ENCODE measurements at places on chromosomes 12 and 14. TPM values are rescaled to one million over a fixed set of nuclear protein-coding genes. Genes with fewer than 3 reads are reported as not detected.

The TAS2R13 gene
- 3.4 TPM for total RNA-seq

The ST8SIA1 gene
- 5.3 TPM for total RNA-seq

The TMEM229B gene
- 1.8 TPM for total RNA-seq

The TGM1 gene
- total RNA-seq: 5.8 TPM

The ADAM21 gene
- total RNA-seq: 0.12 TPM

DNA sequence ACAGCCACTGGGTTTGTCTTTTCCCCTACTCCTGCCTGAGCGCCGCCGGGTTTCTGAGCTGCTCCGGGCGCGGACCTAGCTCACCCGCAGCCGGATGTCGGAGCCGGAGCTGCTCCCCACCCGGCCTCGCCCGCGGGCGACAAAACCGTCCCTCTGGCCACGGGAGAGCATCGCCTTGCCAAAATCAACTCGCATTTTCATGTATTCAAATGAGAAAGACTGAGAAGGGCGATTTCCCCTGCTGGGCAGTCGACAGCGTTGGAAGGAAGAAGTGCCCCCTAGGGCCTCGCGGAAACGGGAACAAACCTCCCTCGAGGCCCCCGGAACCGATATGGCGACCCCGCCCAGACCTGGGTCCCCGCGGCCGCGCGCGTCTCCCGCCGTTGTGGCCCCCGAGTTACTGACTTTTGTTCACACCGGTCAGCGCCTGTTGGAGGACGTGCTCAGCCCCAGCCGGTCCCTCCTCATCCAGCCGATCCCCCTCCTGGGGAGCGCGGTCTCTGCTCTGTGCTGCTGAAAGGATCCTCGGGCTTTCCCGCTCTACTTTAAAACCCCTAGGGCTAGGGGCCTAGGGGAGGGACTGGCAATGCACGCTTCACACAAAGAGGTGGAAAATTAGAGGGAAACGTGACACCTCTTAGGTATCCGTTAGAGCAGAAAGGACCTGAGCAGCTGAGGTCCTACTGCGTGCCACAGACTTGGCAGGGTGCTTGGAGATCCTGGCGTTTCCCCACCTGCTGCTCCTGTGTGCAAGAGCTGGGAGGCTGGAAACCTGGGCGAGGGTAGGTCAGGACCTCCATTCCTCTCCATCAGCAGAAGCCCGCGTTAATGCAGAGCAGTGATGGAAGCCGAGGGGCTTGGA lies 4.3 kb downstream of the TTC6 start:
- no peak for DNase-seq

- no peak for DNase-seq
Measured at GRCh38 chr12:117572755-117573154, 211.3 kb upstream of the NOS1 start.

GRCh38 chr12:21478756-21479455 lies 22.5 kb downstream of the RECQL start:
- no peak for DNase-seq

DNA sequence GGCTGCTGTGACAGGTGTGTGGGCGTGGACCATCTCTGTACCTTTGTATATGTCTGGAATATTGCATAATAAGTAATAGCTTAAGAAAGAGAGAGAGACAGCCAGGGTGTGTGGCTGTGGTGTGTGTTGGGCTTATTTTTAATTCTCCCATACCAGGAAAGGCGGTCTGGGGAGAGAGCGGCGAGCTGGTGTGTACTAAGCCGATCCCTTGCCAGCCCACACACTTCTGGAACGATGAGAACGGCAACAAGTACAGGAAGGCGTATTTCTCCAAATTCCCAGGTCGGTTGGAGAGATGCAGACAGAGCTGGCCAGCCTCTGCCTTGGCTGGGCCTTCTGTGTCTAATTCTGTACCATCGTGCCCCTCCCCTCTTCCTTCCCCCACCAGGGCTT lies 63.9 kb downstream of the AACS start:
- DNase-seq: no peak

DNA sequence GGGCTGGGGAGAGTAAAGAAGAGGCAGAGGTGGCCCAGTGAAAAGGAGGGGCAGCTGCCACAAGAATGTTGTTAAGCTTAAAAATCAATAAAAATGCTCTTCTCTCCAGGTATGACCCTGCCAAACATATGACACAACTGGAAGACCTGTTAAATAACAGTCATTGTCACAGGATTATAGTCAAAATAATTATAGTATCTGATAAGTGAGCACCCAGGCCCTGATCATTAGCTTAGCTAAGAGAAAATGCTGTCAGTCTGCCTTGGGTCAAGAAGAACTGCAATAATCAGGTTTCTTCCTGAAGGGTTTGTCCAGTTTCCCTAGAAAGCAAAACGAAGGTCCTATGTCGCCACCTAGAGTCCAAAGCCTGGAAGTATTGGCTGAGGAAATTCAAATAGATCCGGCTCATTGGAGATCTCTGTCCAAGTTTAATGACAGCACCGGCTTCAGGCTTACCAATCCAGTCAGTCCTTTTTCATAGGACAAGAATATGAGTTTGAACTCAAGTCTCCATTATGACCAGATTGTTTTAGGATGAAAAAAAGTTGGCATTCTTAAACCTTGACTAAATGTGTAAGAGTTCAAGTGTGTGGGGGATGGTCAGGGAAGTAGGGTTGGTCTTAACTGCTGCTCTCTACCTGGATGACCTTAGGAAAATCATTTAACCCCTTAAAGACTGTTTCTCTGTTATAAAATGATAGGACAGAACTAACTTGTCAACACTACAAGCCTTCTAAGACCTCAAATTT lies 22.5 kb upstream of the NKX2-8 start:
- peak; percentile 51 for DNase-seq

DNA sequence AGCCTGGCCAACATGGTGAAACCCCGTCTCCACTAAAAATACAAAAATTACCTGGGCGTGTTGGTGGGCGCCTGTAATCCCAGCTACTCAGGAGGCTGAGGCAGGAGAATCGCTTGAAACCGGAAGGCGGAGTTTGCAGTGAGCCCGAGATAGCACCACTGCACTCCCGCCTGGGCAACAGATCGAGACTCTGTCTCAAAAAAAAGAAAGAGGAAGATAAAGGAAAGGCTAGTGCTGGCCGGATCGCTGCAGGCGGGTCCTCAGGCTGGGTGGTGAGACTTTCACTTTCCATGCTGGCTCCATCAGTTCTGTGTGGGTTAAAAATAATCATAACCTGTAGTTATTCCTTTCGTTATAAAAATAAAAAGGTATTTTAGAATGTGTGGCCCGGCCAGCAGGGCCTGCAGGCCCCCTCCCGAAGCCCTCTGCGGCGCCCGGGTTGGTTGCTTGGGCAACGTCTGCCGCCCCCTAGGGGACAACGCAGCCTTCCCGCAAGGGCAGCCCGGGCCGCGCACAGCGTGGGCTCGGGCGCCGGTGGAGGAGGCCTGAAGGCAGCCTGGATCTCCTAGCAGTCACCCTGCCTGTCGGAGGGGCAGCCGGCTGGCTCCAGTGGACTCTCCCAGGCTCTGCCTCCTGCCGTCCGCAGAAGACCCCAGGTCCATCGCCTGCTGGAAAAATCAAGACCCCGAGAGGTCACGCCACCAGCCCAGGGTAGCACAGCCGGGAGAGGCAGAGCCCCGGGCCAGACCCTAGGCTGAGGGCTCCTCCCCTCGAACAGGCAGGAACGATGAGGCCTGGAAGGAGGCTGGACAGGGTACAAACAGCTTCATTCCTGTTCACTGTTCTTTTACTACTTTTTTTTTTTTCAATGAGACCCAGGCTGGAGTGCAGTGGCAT lies 5.0 kb upstream of the SLC25A47 start:
- peak; percentile 35 for DNase-seq

DNA sequence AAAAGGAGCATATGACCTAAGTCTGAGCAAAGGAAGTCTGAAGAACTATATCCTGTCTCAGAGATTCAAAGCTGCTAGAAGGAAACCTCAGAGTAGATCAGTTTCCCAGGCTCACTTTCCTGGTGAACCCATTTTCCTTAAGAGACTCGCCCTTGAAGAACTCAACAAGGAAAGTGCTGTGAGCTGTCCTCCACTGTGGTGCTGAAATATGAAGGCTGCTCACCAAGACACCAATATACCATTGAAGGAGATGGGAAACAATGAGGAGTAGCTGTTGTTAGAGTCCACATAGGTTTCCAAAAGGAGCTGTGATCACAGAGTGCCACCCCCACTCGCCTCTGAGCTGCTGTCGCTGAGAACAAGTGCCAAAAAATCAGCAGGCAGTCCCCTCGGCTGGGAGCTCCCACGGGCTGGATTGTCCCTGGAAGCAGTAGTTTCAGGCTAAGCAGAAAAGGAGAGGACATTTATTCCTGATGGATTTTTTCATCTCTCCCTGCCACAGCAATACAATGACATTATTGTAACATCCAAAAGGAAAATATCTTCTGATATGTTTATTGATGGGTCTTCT lies 282.1 kb downstream of the RPS29 start:
- peak; percentile 53 for DNase-seq

DNA sequence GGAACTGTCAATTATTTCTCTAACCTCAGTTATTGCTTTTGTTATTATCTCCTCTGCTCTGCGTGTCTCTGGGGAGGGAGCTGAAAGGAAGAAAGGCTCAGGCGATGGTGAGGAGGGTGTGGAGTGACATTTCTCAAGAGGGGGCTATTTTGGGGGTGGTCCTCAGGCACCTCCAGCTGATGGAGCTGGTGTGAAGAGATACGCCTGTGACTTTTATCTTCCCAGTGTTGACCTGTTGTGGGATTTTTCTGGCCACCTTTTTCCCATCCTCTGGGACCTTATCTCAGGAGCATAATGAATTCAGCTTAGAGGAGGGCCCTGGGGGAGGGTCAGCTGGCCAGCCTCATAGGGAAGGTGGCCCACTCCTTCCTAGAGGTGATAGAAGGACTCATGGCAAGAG lies 26.4 kb downstream of the KCNA5 start:
- no peak for DNase-seq

GRCh38 chr12:4012977-4013968 lies 140.1 kb upstream of the PARP11 start:
- no peak for DNase-seq

GRCh38 chr14:34302654-34303053 lies 159.4 kb downstream of the SPTSSA start:
- DNase-seq: no peak

DNA sequence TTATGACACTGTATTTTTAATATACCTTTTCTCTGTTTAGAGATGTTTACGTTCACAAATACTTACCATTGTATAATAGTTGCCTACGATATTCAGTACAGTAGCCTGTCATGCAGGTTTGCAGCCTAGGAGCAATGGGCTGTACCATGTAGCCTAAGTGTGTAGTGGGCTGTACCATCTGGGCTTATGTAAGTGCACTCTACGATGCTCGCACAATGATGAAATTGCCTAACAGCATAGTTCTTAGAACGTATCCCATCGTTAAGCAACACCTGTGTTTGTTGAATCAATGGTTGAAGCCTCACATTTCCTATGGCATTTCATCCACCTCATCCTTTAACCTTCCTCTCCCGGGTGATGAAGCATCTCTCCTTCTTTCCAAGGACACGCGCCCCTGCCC lies 12.5 kb upstream of the EML1 start:
- DNase-seq: no peak

DNA sequence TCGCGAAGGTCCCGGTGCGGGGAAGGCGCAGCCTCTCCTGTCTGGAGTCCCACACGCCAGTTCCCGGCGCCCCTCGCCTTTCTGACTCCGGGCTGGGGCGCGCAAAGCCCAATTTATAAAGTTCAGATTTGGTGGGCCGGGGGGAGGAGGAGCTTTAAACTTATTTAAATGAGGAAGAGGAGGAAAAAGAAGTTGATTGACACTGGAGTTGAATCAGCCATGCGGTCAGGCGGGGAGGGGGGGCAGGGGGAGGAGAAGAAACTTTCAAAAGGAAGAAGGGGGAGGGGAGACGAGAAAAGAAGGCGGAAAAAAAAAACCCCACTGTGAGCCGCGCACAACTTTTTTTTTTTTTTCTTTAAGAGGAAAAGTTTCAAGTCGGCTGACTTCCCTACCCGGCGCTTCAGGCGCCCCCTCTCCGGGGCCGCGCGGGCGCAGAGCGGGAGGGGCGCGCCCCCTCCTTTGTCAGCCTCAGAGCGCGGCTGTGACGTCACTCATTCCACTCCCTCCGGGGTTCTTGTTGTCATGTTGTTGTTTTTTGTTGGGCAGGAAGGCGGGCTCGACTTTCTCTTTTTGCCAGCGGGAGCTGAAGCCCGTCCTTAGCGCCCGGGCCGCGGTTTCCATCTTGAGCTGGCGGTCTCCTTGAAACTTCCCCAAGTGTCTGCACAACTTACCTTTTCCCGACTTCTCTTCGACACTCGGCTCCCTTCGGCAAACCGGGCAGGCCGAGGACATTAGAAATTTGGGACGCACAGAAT lies at the start of gene ZFP36L1:
Gene ZFP36L1, minus strand, starts transcription at position 89 of the 755 bp plus-strand sequence. CDS start 129 bp downstream, outside the sequence.
- DNase-seq: peak; percentile 84

GRCh38 chr12:3554371-3555115 lies 63.5 kb downstream of the PRMT8 start:
- DNase-seq: no peak

DNA sequence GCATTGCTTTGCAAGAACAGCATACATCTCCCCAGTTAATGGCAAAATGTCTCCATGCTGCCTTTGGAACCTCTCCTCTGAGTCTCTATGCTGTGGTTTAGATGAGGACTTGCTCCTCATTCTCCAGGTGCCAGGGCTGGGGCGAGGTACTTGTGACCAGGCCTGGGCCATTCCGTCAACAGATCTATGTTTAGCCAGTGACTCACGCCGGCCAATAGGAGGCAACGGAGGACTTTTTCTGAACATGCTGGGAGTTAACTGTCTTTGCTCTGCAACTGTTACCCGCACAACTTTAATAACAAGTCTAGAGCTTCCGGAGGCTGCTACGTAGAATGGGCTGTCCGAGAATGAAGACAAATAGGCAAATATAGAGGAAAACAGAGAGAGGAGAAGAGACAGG lies 214.2 kb downstream of the GLT1D1 start:
- no peak for DNase-seq

GRCh38 chr12:109109746-109110350 lies 6.5 kb upstream of the ACACB start:
- no peak for DNase-seq

- DNase-seq: no peak
Measured at GRCh38 chr14:73788701-73789551, 62.7 kb upstream of the PTGR2 start.

DNA sequence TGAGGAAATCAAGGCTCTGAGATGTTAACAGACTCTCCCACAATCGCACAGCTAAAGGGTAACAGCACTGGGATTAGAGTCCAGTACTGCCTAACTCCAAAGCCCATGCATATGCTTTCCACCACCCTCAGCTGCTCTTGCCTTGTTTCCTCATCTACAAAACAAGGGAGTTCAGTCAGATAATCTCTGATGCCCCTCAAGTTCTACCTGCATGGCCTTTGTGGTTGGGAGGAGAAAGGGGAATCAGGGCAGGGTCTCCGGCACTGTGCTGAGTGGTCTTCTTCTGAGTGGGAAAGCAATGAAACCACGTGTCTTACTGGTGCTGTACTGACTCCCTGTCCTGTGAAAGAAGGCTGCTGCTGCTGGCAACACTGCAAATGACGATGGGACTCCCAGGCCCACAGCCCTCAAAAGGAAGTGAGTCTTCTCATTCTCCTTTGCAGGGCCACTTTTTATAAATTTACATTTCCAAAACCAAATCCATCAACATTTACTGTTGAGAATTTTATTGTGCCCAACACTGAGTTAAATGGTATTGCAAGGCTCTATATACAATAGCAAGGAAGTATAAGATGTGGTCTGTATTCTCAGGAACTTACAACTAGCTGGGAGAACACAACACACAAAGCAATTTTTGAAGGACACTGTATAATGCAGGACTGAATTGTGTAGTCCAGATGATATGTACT lies 19.7 kb upstream of the DUSP16 start:
- no peak for DNase-seq

Measured in progenitor cell of endocrine pancreas (in vitro differentiated cells).